ENCODE measurements at places on chromosomes 7 and 10. TPM values are rescaled to one million over a fixed set of nuclear protein-coding genes. Genes with fewer than 3 reads are reported as not detected.

Gene SRPK2
- 34.2 TPM for total RNA-seq

Gene FGF8
- not detected for total RNA-seq

Gene CYP26C1
- not detected for total RNA-seq

Gene CAMK1D
- total RNA-seq = 8.8 TPM

Gene MOGAT3
- total RNA-seq = not detected

All from A549 treated with RU486 at 1 μM for 4 hours (cell line).